ENCODE measurements at places on chromosomes 2 and 18. TPM values are rescaled to one million over a fixed set of nuclear protein-coding genes. Genes with fewer than 3 reads are reported as not detected.

- no peak for DNase-seq
These were observed 49.3 kb upstream of the ZNF385B start for GRCh38 chr2:179910735-179911113.

GRCh38 chr2:199943373-199943772 lies 11.9 kb downstream of the TYW5 start:
- DNase-seq, result no peak

DNA sequence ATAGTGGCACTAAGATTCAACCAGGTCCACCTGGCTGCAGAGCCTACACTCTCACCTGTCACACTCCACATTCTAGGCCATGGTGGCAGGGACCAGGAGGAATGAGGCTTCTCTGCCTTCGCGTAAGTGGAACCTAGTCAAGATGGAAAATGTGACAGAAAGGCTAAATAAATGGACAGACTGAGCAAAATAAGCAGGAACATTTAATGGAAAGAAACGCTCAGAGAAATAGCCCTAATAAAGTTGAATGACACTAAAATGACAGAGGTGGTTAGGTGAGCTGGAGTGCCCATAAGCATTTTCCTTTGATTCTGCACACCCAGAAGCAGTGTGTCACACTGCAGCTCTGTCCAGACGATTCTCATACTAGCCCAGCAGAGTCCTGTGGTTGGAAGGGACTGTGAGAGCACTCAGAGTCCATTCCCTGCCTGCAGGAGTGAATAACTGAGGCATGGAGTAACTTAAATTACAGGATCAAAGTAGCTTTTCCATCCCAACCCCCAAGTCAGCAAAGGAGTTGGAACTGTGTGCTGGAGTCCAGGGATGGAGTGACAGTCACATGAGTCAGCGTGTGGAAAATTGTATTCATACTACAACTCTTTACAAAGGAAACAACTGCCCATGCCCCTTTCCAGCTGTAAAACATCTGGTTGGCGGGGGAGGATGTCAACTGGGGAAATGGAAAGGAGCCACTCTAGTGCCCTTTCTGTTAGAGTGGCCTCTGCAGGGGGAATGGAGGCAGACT lies 105.4 kb upstream of the LGALSL start:
- no peak for DNase-seq

- no peak for DNase-seq
These were observed 105.9 kb downstream of the NAT8 start for GRCh38 chr2:73536133-73536840.

- DNase-seq, result peak; percentile 42
These were observed 99.5 kb downstream of the DTNA start for GRCh38 chr18:34809451-34810072.

- no peak for DNase-seq
These were observed 575 bp downstream of the CCDC150 start for GRCh38 chr2:196640031-196640548.

- no peak for DNase-seq
These were observed 32.1 kb downstream of the MBD2 start for GRCh38 chr18:54192415-54192814.

GRCh38 chr2:239431536-239431935 lies 30.7 kb upstream of the HDAC4 start:
- no peak for DNase-seq

GRCh38 chr18:57780318-57780705 lies 22.8 kb downstream of the ATP8B1 start:
- DNase-seq, result peak; percentile 27

DNA sequence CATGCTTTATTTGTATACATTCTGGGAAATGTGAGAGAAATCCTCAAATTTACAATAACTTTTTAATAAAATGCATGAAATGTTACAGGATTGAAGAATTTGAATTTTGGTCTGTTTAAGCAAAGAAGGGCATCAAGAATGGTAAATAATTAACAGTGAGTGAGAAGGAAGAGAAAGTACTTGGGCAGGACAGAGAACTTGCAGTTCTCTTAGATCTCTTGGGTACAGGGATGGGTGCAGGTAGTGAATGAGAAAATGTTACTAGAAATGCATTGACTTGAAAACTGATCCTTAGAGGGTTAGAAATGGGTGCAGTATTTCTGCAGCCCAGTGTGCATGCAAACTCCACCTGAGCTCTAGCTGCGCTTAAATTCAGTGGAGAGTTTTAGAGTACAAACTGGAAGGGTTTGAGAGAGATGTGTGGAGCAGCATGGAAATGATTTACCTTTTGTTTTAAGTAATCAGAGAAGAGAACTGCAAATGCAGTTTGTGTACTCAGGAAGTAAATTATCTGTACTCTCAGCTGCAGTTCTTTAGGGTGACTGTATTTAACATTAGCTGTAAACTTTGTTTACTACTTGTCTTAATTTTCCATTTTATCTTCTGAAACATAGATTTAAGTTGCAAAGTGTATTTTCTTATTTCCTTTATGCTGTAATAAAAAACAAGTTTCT lies 51.0 kb upstream of the RAB27B start:
- no peak for DNase-seq

DNA sequence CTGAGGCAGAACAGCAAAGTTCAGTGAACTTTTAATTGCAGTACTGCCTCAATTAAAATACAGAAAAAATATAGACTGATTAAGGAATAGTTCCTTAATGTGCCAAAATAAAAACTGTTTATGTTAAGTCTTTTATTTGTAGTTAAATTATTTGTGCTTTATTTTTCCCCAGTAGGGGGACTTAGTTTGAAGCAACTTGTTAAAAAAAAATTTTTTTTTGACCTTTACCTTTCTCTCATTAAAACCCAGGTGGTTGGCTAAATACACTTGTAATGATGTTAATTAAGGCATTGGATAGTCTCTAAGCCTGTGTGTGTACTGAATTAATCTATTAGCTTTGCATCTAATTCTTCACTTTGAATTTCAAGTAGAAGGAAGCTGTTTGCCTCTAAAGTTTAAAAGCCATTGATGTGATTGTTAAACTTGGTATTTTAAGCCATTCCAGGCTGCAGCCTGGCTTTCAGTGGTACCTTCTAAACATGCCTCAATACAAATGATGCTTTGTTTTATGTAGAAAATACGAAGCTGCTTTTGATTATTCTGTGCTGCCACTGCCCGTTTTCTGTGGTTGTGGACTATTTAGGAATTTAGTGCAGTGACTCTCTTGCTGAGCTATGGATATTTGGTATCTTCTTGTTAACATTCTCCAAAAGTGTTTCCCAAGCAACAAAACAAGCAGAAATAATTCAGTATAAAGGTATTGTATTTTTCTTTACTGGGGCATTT lies 102.9 kb downstream of the TANC1 start:
- DNase-seq, result no peak

GRCh38 chr2:23037596-23037995 lies 347.4 kb upstream of the KLHL29 start:
- DNase-seq, result no peak

GRCh38 chr2:138182250-138182936 lies 218.1 kb downstream of the HNMT start:
- no peak for DNase-seq

- DNase-seq, result no peak
These were observed 18.7 kb downstream of the ITPRID2 start for GRCh38 chr2:181910028-181910831.

DNA sequence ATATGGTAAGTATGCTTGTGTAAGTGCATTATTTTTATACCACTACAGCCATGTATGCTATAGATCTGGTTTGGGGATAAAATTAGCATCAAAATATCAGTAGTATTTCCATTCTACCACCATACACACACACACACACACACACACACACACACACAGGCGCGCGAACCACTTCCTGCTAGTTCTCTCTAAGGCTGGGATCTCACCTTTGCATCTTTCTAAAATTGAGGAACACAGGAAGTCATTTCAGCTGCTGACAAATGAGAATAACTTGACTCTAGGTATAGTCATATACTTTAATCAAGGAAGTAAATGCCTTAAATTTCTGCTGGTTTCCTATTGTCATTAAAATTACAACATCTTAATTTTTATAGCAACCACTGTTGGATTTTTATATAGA lies 72.5 kb downstream of the RBM43 start:
- DNase-seq, result no peak

DNA sequence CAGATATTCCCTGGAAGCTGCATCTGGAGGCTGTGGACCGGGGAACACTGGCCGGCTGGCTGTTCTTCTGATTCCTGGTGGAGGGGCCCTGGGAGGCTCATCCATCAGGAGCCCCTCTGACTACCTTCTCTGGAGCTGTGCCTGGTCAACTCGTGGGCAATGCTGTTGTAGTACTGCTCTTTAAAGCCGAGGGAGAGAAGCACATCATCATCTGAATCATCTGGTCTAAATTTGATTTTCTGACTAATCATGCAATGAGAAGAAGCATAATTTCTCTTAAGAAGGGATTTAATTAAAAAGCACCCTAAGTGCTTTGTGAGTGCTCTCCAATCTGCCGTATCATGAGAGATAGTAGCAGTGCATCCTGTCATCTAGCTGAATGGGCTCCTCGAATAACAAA lies 229.5 kb downstream of the FHOD3 start:
- no peak for DNase-seq

APOB gene
- 0.05 TPM for total RNA-seq

GATA6 gene
- 58.4 TPM for total RNA-seq

CDH7 gene
- not detected for total RNA-seq

KATNAL2 gene
- 7.6 TPM for total RNA-seq

CD8B gene
- not detected for total RNA-seq

PPP1R1C gene
- 2.7 TPM for total RNA-seq

ANKMY1 gene
- 34.9 TPM for total RNA-seq
